ENCODE measurements at places on chromosomes 4 and X. TPM values are rescaled to one million over a fixed set of nuclear protein-coding genes. Genes with fewer than 3 reads are reported as not detected.

The DCAF4L1 gene
- total RNA-seq, result under 0.01 TPM

GRCh38 chrX:38930474-38930873 is 129.2 kb downstream of the MID1IP1 start:
- DNase-seq, result no peak

GRCh38 chrX:31333165-31333831 is 261.5 kb upstream of the FTHL17 start:
- peak; percentile 80 for DNase-seq

DNA sequence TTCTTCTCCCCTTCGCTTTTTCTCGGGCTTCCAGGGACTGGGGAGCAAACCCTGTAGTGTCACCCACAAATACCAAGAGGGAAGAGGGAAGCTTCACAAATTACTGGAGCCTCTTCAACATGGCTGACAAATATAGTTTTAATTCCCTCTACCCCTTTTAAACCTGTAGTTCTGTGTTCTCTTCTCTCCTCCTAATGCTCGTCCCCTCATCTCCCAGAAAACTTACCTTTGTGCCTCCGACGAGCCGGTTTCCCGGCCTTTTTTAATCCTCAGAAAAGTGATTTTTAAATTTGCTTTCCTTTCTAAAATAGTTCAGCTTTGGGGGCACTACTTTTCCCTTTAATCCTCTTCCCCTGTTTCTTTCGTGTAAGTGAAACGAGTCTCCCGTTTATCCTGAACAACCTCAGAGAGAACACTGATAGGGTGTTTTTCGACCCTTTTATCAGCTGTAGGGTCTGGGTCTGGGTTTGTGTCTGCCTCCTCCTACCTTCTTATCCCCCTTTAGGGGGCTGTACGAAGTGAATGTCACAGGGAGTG is 408 bp downstream of the TET2 start:
- DNase-seq, result no peak

Measured in fibroblast of villous mesenchyme (primary cell).